Iris pigment epithelial cell (primary cell): ENCODE measurements at places on chromosomes 16 and 17.

DNA sequence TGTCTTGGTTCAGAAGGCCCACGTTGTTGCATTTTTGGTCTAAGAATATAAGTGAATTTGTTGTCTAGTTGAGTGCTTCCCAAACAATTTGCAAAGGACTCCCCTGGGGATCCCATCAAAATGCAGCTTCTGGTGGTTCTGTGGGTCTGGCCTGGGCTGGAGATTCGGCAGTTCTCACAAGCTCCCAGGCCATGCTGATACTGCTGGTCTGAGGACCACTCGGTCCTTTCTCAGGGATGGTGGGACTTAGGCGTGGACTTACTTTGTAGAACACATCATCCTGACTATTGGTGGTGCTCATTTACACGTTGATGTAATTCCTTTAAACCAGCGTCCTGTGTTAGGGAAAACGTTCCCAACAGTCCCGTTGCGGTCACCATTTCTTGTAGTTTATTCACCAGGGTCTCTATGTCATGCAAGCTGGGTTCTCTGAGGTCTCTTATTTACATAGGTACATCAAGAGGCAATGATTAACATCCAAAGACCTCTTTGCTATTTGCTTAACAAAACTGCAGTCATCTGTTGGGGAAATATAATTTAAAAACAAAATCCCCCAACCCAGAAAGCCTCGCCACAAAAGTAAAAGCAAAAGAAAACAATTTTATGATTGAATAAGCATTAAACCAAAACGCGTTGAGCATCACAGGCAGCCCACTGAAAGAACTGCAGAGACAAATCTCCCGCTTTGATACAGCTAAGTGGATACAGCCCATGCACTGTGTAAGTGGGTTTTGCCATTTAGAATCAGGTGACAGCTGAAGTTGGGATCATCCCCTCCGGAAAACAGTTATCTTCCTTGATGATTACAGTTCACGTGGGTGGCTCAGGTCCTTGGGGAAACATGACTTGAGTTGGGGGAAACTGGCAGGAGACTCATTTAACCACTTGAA, 39.0 kb upstream of the SEC14L1 start:
- DNase-seq: no peak

DNA sequence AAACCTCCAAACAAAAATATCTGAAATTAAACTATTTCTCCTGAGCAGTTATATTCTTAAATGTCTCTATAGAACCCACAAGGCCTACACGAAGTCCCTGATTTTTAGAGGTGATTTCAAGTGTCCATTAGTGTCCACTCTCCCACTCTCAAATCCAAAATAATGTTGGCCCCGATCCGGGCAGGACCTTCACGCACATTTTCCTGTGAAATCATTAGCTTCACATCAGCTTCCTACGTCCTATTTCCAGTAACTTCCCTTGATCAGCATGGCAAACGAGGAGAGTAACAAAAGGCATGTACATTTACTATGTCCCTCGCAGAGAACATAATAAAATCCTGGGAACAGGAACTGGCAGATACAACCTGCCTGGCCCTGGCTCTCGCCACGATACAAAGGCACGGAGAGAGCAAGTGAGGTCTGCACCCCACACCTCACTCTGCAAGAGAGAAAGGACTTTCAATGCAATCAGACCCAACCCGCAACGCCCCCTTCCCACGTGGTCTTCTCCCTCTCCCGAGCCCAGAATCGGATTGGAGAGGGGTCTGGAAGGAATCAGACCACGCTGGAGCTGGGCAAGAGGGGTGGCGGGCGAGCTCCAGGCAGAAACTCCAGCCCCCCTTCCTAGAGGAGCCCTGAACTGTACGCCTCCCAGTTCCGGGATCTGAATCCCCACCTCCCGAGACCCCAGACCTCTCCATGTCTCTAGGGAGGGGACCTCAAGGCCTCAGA, 17.5 kb upstream of the C17orf78 start:
- DNase-seq: peak; percentile 65

- DNase-seq: peak; percentile 50
Measured at GRCh38 chr16:66478733-66479511, 51.8 kb downstream of the BEAN1 start.

DNA sequence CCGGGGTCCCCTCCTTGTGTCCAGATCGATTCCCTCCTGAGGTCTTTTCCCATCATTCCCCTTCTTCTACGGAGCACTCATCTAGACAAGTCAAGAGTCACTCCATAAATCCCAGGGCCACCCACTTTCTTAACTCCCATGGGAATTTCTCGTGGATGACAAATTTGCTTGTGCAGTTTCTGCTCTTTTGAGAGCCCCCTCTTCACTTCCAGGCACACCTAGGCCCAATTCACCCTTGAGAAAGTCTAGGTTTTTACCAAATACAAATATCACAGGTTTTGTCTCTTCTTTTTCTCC, 522 bp upstream of the POLDIP2 start:
- DNase-seq: no peak

DNA sequence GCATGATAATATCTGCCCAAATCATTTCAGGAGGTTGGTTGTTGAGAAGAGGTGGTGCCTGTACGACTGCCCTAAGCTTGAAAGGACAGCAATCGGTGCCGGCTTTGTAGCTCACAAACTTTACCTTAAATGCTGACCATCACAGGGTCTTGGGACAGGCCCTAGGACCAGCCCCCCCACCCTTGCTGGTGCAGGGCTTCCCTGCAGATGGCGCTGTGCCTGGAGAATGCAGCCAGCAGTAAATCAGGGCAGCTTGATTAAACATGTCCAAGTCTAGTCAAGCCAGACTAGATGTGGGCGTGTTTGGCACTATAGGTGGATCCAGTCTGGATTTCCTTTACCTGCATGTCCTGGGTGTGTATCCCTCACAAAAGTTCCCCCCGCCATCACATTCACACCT, 135.5 kb upstream of the CRHR1 start:
- DNase-seq: no peak

DNA sequence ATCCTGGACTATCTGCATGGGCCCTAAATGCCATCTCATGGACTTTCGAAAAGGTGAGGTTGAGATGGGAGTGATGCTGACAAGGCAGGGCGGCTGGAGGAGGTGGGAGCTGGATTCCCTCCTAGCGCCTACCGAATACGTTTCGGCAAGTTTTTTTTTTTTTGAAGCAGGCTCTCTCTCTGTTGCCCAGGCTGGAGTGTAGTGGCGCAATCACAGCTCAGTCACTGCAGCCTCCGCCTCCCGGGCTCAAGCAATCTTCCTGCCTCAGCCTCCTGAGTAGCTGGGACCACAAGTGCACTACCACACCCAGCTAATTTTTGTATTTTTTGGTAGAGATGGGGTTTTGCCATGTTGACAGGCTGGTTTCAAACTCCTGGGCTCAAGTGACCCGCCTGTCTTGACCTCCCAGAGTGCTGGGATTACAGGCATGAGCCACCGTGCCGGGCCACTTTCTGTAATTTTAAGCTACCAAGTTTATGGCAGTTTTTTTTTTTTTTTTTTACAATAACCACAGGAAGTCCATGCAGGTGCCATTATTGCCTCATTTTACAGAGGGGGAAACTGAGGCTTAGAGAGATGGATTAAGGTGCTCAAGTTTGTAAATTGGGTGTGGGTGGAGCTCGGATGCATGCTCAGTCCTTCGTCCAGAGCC, 246.4 kb downstream of the PRKCA start:
- peak; percentile 71 for DNase-seq

- DNase-seq: no peak
Measured at GRCh38 chr17:5621026-5621425, 36.7 kb upstream of the NLRP1 start.

DNA sequence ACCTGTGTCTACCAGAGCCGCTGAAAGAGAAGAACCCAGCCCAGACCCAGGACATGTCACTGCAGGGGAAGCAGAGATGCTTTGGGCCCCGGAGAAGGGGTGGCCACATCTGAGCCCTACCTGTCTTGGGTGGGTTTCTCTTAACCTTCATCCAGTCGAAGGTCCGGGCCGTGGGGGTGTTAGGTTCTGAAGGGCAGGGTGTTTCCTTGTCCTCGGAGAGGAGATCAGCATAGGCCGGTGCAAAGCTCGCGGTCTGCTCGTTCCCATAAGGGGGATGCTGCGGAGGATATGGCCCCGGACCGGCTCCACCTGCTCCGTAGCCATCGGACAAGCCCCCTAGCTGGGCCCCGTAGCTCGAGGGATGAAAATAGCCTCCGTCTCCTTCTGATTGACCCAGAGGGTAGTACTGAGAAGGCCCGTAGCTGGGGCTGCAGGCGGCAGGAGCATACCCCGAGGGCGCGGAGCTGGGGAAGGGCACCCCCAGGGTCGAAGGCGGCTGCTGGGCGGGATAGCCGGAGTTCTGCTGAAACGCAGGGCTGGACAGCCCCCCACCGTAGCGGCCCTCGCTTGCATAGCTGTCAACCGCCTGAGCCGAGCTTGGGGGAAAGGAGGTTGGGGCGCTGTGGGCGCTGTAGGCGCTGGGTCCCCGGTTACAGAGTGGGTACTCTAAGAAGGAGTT, 464 bp downstream of the HOXB1 start:
- no peak for DNase-seq

DNA sequence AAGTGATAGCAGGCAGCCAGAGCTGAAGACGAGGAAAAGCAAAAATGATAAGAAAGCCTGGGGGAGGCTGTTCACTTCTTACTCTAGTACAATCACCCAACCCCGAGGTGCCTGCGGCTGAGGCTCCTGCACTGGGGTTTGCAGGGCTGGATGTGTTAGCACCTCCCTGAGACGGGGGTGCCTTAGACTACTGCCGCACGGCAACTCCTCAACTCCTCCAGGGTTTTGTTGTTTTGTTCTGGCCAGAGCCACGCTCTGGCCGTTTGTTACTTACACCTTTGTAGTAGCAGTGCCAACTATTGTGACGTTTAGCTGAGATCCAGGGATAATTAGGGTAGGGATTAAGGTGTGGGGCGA, 51.5 kb downstream of the LDHD start:
- DNase-seq: no peak

- no peak for DNase-seq
Measured at GRCh38 chr16:79800016-79800608, 199.6 kb upstream of the MAF start.

GRCh38 chr17:61199431-61200338, 200.0 kb upstream of the TBX2 start:
- no peak for DNase-seq

GRCh38 chr17:951325-952132, 28.0 kb downstream of the NXN start:
- peak; percentile 86 for DNase-seq

- no peak for DNase-seq
Measured at GRCh38 chr17:83203472-83204221, 124.2 kb downstream of the METRNL start.

GRCh38 chr17:62110923-62111484, 45.9 kb upstream of the MED13 start:
- no peak for DNase-seq

GRCh38 chr17:50426472-50426782, 409 bp downstream of the ACSF2 start:
- no peak for DNase-seq

- DNase-seq: peak; percentile 67
Measured at GRCh38 chr17:68431661-68432071, 25.6 kb downstream of the WIPI1 start.

DNA sequence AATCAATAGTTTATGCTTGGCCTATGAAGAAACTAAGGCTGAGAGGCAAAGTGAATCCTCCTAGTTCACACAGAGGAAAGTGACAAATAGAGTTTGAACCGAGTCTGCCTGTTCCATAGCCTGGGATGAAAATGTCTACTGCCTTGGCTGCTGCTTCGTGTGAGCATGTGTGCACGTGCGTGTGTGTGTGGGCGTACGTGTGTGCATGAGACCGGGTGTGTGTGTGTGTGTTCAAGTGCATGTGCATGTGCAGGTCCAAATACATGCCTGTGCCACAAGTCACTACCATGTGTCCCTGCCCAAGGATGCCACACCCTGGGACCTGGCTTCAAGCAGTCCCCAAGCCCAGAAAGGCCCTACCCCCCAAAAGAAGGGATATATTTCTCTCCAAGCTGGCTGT, 13.6 kb downstream of the SEZ6 start:
- no peak for DNase-seq

GRCh38 chr16:75085556-75085955, 31.0 kb downstream of the LDHD start:
- no peak for DNase-seq

GRCh38 chr17:48134912-48135480, 27.4 kb downstream of the SNX11 start:
- no peak for DNase-seq

DNA sequence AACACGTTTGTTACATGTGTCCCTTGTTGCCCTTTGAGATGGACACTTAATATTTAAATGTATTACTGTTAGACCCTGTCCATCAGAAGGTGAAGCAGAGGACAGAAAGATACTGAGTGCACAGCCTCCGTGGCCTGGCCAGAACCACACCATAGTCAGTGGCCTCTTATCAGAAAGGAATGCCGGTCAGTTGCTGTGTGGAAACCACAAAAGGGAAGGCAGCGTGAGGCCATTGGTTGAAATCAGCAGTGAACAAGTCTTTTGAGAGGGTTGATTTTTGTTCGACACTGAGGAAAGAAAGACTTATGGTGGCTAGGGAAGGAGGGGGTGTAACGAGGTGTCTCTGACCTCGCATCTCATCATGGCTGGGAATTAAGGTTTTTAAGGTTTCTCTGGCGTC, 85.4 kb upstream of the CLEC18A start:
- DNase-seq: peak; percentile 96

DNA sequence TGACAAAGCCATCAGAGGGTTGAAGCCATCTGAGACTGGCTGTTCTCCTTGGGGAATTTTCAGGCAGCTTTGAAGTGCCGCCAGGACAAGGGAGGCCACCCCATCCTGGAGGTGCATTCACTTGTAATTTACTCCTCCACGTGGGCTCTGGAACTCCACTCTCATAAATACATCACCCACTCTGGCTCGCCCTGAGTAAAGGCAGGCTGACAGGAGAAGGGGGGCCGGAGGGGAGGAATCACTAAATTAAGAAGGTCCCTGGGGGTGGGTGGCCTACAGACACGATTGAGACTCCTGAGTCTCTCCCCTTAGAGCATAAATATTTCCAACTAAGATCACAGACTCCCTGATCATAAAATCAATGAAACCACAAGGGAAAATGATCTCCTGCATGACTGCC, 56.3 kb upstream of the HNF1B start:
- no peak for DNase-seq

DNA sequence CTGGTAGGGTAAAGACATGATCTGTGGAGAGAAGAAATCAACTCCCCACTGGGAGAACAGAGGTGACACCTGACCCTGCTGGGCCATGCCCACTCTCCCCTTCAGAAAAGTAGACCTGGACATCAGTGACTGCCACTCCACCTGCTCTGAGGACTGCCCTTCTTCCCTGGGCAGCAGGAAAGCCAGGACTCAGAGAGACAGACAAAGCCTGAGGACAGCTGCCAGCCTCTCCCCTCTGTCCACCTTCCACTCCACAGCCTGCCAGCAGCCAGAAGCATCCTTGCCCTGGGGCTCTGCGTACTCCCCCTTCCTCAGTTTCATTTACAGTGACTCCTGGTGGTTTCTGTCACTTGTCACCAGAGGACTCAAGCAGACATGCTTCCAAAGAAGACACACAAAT, 24.5 kb downstream of the ZDHHC7 start:
- DNase-seq: no peak
